ENCODE measurements at places on chromosomes 5 and 9.
A peak's percentile ranks its signal among the peaks of the same experiment; 100 is the strongest.

DNA sequence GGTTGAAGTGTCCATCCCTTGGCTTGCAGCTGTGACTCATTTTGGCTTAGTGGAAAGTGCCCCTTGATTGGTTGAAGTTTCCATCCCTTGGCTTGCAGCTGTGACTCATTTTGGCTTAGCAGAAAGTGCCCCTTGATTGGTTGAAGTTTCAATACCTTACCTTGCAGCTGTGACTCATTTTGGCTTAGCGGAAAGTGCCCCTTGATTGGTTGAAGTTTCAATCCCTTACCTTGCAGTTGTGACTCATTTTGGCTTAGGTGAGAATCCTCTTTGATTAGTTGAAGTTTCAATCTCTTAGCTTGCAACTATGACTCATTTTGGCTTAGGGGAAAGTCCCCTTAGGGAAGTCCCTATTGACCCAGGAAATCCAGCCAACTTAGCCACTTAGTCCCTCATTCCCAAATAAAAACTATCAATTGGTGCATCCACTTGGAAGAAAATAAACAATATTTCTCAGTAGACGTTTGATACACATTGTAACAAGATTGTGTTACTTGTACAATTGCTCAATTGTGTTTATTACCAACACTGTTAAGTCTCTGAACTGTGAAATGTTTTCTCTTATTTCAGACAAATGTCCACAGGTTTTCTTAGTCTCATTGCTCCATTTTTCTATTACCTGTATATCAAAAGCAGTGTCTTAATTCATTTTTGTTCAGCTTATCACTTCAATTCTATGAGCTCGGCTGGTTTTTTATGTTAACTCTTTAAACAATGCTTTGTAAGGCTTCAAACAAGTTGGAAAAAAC, 2308.8 kb upstream of the ACO1 start:
- DNase-seq = peak; percentile 42

DNA sequence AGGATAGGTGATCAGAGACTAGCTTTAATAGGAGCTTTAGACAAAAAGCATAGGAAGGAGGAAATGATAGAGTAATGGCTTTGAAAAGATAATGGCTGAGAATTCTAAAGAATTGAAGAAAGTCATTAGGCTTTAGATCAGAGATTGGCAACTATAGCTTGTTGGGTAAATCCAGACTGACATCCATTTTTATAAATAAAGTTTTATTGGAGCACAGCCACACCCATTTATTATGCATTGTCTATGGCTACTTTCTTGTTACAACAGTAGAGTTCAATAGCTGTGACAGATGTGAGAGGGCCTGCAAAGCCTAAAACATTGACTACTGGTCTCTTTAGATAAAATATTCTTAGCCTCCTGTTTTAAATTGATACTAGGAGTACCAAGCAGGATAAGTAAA, 40.7 kb upstream of the FYB1 start:
- no peak for DNase-seq

- DNase-seq = no peak
Measured at GRCh38 chr5:39896706-39897105, 471.9 kb upstream of the DAB2 start.

DNA sequence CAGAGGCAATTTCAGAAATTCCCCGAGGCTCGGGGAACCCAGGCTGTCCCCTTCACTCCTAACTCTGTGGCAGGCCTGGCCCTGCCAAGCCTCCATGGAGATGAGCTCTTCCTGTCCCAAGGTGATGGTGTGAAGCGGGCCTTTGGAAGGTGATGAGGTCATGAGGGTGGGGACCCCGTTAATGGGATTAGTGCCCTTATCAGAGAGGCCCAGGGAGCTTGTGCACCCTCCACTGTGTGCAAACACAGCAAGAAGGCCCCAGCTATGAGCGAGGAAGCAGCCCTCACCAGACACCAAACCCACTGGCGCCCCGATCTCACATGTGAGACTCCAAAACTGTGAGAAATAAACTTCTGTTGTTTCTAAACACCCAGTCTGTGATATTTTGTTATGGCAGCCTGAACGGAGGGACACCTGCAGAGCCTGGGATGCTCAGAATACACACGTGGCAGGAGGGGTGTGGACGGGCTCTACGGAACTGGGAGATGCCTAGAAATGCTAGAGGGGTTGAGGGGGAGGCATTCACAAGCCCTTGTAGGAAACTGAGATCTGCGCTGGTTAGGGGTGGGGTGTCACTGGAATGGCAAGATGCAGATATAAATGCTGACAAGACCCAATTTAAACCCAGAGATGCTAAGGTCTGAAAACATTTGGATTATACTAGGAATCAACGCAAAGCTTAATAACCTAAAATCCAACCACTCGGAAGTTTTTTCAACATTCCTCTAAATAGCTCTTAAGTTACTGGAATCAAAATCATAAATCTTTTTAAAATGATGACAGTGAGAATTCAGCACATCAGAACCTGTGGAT, 46.9 kb downstream of the ADAMTS2 start:
- DNase-seq = no peak

DNA sequence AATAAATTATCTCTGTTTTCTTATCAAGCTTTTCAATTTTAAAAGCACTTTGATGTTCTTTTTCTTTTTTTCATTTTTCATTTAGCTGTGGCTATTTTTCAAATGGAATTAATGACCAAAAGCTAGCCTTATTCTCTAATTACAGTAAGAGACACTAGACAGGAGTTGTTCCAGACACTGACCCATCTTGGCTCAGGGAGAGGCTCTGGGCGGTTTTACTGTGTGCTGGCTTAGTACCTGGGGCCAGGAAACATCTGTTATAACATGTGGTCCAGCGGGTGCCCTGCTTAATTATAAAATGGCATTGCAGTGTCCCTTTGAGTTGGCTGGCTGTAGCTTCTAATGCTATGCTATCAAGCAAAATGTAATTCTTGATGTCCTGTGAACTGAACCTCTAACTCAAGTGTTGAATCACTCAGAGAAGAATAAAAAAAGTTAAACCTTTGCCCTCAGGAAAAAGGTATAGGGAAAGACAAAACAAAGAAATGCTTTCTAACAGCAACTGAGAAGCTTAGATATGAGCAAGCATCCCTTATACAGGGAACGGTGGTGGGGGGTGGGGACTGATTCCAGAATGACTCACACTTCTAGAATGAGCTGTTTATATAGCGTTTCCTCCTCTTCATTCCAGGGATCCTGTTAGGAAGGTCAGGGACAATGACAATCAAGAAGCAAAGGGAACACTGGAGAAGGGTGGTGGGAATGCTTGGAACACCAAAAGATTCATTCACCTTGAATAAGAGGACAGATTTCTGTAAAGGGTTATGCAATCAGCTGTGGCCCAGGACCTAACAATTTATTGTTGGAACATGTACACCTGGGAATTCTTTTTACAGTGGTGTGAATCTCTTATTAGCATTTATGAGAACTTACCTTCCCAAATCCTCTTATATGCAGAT, 58.7 kb upstream of the NFIB start:
- DNase-seq = no peak

DNA sequence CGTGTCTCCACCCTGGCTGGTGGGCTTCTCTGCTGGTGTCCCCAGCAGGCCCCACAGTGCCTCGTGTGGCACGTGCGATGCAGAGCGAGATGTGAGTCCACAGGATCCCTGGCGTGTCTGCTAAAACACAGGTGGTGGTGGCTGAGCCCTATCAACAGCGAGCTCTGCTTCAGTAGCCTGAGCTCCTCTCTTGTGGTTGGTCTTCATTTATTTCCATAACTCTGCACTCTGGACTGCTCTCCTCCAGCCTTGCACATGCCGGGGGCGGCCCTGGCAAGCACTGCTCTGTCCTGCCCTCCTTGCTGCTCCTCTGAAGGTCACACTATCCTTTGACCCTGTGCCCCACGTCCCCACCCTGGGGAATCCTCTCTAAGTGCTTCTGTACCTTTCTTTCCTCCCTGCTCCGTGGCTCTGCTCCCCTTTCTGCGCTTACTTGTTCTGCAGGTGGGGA, 59.2 kb downstream of the NSUN2 start:
- no peak for DNase-seq

- no peak for DNase-seq
Measured at GRCh38 chr9:4070266-4070665, 229.6 kb downstream of the GLIS3 start.

GRCh38 chr9:89690334-89690912, 85.6 kb downstream of the GADD45G start:
- DNase-seq = no peak

DNA sequence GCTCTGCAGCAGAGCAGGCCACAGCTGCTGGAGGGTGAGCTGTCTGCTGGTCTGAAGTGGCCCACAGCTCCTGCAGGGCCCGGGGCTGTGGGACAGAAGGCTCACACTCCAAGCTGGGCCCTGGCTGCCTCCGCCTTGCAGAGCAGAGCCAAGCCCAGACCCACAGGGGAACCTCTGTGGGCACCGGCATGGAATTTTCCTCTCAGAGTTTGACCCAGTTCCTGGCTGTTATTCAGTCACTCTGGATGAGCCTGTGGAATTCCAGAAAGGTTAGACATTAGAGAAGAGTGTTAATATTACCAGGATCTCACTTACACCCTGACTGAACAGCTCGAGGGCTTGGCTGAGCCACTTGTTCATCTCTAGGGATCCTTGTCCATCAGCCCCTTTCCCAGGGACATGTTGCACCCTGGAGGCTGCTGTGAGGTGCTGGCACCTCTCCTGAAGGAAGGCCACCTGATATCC, 17.5 kb downstream of the IL9 start:
- no peak for DNase-seq

GRCh38 chr5:170597109-170597751, 93.4 kb downstream of the KCNIP1 start:
- DNase-seq = peak; percentile 72

DNA sequence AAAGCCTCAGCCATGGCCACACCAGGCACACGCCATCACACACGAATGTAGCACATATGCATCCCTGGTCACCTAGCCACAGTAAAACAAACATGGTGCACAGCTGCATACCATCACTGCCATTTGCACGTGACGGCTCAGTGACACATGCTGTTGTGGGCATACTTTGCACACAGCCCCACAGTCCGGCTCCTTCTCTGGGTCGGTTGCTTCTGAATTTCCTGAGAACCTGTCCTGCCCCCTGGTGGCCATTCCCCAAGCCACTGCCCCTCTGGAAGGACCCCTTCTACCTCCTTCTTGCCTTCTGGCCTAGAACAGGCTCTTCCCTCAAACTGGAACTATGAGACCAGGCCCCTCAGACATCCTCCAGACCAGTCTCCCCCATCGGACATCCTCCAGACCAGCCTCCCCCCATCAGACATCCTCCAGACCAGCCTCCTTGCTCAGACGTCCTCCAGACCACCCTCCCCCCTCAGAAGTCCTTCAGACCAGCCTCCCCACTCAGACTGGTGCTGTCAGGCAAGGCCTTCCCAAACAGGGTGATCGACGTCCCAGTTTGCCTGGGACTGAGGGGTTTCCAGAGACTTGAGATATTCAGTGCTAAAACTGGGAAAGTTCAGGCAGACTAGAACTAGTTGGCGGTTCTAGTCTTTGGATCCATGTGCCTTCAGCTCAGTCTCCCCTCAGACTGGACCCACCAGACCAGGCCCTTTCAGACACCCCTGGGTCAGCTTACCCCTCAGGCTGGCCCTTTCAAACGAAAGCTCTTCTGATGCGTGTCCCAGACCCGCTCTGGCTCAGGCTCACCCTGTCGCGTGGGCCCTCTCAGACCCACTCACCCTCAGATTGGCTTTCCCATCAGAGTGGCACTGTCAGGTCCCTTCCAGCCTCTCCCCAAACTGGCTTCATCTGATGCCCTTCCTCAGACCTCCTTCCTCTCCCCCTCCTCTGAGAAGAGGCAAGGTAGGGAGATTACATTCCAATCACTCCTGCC, 24.3 kb upstream of the ENHO start:
- DNase-seq = peak; percentile 77

- DNase-seq = no peak
Measured at GRCh38 chr9:2029666-2030170, 14.6 kb downstream of the SMARCA2 start.

- DNase-seq = no peak
Measured at GRCh38 chr5:135986401-135986800, 31.6 kb upstream of the LECT2 start.

DNA sequence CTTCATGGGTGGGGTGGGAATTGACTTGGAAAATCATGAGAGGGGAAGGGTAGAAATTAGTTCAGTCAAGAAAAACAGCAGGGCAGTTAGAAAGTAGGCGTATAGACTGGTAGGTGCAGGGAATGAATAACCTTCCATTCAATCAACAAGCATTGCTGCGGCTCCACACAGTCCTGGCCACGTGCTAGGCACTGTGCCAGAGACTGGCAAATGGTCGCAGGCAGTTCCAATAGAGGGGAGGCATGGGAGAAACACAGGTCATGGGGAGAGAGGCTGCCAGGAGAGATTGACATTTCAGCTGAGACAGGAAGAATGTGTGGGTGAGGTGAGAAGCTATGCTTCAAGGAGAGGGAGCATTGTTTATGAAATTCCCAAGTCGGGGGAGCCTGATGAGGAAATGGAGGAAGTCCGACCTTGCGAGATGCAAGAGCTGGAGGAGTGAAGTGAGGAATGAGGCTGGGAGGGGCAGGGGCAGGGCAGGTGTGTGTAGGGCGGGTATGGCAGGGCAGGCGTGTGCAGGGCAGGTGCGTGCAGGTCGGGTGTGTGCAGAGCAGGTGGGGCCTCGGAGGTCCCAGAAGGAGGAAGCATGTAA, 54.4 kb upstream of the PPARGC1B start:
- DNase-seq = no peak

DNA sequence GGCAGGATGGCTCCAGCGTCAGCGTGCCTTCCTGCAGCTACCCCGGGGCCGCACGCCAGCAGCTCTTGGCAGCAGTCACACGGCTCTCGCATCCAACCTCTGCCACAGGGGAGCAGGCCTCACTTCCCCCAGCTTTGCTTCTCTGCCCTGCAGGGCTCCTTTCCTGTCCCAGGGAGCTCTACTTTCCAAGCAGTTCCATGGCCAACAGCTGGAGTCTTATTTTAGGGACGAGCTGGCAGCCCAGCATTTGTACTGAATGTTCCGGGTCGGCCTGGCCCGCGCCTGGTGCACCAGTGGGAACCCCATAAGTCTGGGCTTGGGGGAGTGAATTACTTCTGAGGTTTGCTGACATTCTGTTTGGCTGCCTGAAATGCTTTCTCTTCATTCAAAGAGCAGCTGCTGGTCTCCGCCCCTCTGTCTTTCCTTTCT, 34.6 kb downstream of the GADD45G start:
- DNase-seq = no peak

- DNase-seq = no peak
Measured at GRCh38 chr5:16483361-16483760, 17.8 kb upstream of the ZNF622 start.

GRCh38 chr9:18555105-18555883, 81.3 kb downstream of the ADAMTSL1 start:
- DNase-seq = no peak

DNA sequence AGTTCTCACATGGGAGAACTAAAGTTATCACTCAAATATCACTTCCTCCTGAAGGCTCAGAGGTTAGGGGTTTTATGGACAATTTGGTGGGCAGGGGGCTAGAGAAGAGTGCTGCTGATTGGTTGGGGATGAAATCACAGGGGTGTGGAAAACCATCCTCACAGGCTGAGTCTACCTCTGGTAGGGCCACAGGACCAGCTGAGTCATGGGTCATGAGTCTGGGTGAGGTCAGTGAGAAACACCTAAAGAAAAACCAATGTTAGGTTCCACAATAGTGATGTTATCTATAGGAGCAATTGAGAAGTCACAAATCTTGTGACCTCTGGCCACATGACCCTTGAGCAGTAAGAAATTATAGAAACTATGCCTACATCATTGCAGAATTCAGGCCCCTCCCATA, 203.3 kb upstream of the TARS1 start:
- no peak for DNase-seq
